Amygdala (tissue), 56 donors: ENCODE measurements at places on chromosomes 3 and 15.

DNA sequence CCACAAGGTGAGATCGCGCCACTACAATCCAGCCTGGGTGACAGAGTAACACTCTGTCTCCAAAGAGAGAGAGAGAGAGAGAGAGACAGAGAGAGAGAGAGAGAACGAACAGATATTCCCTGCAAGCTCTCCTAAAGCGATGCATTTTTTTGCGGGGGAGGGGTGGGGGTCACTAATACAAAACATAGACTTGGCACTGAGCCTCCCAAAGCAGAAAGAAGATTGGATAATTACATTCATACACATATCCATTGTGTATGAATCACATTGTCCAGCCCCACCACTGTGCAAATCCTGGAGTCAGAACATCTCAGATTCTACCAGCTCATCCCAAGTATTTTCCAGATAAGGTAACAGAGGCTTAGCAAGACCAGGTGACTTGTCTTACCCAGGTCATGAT lies 459.9 kb downstream of the MAGI1 start:
- DNase-seq = no peak

- no peak for DNase-seq
Observed at GRCh38 chr15:74221399-74222239, 14.5 kb upstream of the CCDC33 start.

- no peak for DNase-seq
Observed at GRCh38 chr3:44050101-44050500, 191.6 kb upstream of the TOPAZ1 start.

- no peak for DNase-seq
Observed at GRCh38 chr3:10962481-10963036, 30.0 kb upstream of the SLC6A1 start.

- no peak for DNase-seq
Observed at GRCh38 chr3:4038351-4038750, 239.1 kb downstream of the LRRN1 start.

DNA sequence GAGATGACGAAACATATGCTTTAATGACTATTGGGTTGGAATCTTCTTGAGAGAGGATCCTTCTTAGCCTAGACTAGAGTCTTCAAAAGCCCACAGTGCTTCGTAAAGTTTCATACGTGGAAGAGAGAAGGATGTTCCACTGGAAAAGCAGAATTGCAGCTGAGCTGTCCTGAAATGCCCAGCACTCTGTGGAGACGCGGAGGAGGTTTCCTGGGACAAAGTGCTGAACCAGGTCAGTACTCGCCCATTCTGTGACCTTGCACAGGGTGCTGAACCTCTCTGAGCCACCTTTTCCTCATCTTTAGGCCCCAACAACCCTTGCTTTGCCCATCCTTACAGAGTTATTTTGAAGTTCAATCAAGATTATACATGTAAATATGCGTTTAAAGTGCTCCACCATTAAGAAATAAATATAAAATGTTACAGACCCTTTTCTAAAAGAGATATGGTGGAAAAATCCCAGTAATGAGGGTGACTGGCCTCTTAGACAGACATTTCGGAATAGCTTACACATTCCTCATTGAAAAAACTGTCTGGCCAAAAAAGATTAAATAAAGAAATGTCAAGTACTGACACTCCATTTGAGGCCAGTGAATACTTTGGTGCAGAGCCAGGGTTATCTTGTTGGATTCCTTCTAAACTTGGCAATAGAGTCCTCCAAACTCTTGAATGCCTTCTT lies 4.2 kb upstream of the MAGEF1 start:
- no peak for DNase-seq

DNA sequence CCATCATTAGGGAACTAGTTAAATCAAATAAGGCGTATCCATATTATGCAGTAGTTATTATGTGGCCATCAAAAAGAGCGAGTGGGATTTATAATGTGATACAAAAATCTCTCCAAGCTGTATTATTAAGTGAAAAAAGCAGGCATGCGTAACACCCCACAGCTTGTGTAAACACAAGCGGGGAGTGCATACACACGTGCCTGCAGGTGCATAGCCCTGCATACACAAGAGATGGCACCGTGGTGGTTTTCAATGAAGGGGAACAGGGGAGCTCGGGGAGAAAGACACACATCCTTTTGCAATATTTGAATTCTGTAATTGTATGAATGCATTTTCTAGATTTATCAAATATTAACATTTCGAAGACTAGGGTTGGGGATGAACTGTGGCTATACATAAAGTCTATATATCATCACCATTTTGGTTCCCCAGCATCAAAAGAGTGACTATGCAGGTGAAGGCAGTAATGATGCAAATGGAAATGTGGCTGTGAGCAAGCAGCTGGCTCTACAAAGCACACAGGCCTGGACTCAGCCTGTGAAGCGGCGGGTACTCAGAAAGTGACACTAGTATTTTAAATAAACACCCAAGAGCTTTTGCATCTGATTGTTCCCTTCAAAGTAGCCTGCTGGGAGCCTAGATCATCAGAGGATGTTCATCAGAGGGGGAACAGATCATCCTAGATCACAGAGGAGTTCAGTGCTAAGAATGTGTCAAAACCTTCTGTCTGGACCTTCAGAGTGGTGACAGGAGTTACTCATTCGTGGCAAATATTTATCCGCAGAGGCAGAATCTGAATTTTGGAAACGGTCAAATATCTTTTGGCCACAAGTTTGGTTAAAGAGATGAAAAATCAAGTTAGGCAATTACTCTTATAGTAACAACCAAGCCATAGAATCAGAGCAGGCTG lies 9.4 kb upstream of the KIF7 start:
- DNase-seq = no peak

DNA sequence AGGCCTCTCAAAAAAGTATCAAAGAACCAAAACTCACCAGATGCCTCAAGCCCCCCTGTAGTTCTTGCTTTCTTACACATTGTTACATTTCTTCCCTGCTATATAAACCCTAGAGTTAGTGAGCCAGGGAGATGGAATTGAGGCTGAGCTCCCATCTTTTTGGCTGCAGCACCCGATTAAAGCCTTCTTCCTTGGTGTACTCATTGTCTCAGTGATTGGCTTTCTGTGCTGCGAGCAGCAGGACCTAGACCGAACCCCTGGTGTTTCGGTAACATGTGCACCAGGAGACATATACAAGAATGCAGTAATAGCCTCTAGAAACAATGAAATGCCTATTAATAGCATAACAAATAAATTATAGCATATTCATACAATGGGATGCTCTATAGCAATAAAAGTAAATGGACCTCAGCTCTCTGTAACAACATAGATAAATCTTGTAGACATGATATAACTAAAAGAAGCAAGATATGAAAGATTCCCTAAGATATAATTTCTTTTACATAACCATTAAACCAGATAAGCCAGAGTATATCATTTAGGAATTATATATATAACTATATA lies 174.0 kb downstream of the NEK11 start:
- DNase-seq = no peak

DNA sequence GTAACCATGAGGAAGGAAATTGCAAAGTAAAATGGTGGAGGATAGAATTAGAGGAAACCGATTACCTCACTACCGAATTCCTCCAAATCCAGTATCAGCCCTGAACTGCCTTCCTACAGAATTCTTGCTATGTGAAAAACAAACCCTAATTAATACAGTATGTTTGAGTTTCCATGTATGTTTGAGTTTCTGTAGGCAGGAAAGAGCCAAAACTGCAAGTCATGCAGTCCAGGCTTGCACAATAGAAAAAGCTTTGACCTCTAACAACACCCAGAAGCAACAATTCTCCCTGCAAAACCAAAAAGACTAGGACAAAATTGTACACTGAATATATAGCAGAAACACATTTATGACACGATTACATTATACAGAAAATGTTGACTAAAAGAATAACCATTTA lies 614.8 kb downstream of the DIPK2A start:
- DNase-seq = no peak

GRCh38 chr15:48954538-48954937 lies 9.2 kb downstream of the SHC4 start:
- no peak for DNase-seq
